ENCODE measurements at places on chromosomes 12 and 14.

DNA sequence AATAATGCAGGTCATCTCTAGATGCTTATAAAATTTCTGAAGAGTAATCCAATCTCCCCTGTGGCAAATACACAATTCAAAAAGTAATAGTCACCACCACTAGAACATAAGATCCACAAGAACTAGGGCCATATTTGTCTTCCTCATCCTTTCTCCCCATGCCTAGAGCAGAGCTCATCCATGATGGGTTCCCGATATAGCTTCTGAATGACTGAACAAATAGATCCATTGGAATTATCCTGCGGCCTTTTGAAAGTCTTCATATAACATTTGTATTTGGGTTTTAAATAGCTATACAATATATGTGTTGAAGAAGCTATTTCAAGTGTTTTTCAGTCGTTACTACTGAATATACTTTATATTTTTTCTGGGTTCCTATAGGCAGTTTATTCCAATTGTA, 5.7 kb downstream of the DCN start:
- no peak for DNase-seq

DNA sequence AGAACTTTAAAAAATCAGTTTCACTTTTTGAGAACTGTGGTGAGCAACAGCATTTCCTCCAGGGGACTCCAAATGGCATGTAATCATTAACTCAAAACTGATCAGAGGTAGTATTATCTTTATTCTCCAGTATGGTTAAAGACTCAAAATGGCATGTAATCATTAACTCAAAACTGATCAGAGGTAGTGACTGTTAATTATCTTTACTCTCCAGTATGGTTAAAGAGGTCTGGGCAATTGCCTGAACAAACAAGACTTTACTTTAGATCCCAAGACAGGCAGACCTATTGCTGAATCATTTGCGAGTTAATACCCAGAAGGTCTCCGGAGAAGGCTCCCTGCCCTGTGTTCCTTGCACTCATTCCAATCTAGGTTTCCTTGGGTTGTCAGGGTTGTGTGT, 6.6 kb upstream of the ACADS start:
- no peak for DNase-seq

DNA sequence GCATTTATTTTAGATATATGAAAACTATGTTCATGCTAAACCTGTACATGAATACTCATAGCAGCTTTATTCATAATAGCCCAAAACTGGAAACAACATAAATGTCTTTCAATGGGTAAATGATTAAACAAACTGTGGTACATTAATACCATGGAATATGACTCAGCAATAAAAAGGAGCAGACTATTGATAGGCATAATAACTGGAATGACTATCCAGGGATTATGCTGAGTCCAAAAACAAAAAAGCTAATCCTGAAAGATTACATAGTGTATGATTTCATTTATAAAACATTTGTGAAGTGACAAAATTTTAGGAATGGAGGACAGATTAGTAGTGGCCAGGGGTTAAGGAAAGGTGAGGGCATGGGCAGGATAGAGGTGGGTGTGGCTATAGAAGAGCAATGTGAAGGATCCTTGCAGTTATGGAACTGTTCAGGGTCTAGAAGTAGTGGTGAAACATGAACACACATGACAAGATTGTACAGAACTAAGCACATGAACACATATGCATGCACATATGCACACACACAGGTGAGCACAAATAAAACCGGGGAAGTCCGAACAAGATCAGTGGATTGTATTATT, 61.1 kb upstream of the CDKN3 start:
- DNase-seq: no peak

DNA sequence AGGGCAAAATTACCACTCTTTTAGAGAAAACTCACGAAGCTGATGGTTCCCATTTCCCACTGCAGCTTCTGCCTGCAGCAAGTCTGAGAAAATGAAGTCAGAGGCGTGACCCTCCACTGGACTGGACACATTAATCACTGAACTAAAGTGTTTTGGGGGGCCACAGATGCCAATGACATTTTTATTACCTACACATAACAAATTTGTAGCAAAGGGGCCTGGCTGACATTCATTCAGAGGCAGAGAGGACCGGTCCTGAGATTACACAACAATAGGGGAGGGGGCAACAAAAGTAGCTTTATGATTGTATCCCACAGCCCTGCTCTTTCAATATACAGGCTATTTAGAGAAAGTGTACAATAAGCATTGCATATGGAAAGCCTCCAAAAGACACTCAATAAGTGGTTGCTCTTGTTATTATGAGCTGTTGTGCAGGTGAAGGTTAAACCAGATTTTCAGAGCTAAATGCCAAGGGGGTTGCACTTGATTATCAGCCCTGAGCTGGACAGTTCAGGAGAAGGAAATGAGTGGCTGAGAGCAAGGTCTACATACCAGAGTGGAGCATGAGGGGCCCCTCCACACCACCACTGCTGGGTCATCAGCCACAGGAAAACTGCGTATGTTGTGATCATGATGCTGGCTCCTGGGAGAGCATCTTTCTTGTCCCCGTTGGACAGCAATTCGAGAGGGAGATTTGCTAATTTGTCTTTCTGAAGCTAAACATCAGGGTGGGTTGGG, 41.5 kb upstream of the CCDC60 start:
- DNase-seq: no peak

DNA sequence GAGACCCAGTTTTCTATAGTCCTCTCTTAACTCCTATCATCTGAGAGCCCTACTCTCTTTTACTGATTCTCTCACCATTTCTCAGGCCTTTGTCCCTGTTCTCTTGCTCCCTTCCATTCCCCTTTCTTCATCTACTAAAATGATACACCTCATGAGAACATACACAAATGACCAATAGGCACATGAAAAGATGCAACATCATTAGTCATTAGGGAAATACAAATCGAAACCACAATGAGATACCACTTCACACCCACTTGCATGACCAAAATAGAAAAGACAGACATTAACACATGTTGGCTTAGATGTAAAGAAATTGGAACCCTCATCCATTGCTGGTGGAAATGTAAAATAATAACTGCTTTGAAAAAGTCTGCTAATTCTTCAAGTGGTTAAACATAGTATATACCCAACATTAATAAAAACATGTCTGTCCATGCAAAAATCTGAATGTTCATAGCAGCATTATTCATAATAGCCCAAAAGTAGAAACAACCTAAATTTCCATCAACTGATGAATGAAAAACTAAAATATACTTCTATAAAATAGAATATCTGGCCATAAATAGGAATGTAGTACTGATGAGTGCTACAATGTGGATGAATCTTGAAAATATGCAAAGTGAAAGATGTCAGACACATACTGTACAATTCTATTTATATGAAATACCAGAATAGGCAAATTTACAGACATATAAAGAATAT, 66.0 kb downstream of the DENND5B start:
- no peak for DNase-seq

- DNase-seq: peak; percentile 93
Observed at GRCh38 chr12:101830367-101831325, at the start of gene GNPTAB. Gene GNPTAB (minus strand): TSS chr12:101830959. CDS start chr12:101830675, 284 bp downstream.

GRCh38 chr12:14373217-14373616, 7.7 kb downstream of the ATF7IP start:
- no peak for DNase-seq

GRCh38 chr12:28859551-28859950, 289.5 kb upstream of the FAR2 start:
- no peak for DNase-seq

GRCh38 chr12:58408516-58408915, 467.1 kb downstream of the ATP23 start:
- DNase-seq: no peak

DNA sequence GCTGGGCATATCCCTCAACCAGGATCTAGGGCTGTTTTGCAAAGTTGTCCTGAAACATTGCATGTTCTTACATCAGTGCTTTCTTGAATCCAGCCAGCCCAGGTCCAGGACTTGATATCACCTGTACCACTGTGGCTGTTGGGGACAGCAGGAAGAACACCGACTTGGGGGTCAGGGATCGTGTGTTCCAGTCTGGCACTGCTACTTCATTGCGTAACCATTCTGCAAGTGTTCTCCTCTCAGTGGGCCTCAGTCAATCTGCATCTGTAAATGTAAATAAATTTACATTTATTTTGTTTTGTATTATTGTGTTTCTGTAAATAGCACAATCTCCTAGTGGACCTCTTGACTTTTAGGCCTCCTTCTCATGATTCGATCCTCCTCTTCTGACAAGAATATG, 167.3 kb downstream of the SUDS3 start:
- DNase-seq: no peak

- DNase-seq: no peak
Observed at GRCh38 chr12:45582986-45583659, 146.4 kb upstream of the ARID2 start.

DNA sequence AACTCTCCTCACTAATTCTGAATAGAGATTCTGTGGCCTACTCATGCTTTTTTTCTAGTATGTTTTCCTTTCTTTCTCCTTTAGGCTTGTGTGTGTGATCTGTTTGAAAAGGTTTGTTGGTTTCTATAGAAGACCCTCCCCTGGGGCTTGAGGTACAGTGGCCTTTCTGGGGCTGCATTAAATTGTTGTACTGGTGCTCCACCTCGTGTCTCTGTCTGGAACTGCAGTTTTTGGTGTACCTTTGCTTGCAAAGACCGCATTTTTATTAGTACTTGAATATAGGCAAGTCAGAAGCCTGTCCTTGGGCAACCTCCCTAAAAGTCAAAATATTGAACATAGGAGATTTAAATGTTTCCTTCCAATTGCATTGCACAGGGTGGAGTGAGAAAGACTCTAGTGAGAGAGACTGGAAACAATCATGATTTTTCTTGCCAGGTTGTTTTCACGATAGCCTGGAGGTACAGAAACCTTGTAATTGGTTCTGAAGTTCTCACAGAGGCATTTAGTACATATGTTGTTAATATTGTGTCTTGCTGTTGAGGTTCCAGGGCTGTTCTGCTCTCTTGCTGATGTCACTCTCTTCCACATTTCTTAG, 39.0 kb downstream of the SLCO1B1 start:
- DNase-seq: no peak

DNA sequence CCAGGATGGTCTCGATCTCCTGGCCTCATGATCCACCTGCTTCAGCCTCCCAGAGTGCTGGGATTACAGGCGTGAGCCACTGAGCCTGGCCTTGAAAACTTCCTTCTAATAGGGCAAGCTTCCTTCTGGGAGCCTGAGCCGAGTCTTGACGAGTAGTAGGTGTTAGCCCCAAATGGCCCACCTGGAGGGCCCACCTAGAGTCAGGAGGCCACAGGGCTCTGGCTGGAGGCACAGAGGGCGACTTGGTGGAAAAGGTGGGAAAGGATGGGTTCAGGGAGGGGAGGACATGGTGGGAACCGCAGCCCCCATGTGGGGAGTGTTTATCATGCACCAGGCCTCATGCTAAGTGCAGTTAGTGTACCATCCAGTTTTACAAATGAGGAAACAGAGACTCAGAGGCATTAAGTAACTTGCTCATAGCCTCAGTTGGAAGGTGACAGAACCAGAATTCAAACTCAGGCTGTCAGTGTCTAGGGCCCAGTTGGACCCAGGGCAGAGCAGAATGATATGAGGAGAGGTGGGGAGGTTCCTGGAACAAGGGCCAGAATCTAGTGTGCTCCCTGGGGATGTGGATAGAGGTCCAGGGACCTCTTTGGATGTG, 3.1 kb upstream of the LRP1-AS start:
- no peak for DNase-seq

GRCh38 chr12:16599081-16599480, 6.9 kb downstream of the LMO3 start:
- no peak for DNase-seq

GRCh38 chr12:60947533-60947932, 1312.7 kb upstream of the USP15 start:
- DNase-seq: no peak

- DNase-seq: no peak
Observed at GRCh38 chr12:26953447-26953846, 15.2 kb downstream of the FGFR1OP2 start.

GRCh38 chr14:81525129-81525528, 8.5 kb downstream of the SEL1L start:
- no peak for DNase-seq

GRCh38 chr12:19421503-19422282, 17.6 kb upstream of the AEBP2 start:
- DNase-seq: no peak

GRCh38 chr12:100737168-100737567, 57.4 kb upstream of the ANO4 start:
- DNase-seq: no peak

GRCh38 chr14:92253381-92253894, 69.5 kb upstream of the SLC24A4 start:
- no peak for DNase-seq

DNA sequence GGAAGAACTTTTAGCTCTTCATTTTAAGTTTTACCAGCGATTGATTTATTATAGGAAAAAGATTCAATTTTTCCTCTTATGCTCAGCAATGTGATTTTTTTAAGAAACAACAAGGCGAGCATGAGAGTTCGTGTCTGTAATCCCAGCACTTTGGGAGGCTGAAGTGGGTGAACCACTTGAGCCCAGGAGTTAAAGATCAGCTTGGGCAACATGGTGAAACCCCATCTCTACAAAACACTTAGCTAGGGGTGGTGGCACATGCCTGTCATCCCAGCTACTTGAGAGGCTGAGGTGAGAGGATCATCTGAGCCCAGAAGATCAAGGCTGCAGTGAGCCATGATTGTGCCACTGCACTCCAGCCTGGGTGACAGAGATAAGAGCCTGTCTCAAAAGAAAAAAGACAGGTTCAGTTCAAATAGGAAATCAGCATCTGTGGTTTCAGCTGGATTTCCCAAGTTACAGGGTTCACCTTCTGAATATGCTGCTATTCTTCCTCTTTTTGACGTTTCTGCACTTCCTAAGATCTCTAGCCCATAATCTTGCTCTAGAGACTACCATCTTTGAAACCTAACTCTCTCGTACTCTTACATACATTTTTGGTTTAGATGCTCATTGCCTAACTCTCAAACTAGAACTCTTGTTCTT, 274.7 kb downstream of the SEC23A start:
- no peak for DNase-seq

- DNase-seq: no peak
Observed at GRCh38 chr12:85807730-85808129, 28.5 kb downstream of the RASSF9 start.

DNA sequence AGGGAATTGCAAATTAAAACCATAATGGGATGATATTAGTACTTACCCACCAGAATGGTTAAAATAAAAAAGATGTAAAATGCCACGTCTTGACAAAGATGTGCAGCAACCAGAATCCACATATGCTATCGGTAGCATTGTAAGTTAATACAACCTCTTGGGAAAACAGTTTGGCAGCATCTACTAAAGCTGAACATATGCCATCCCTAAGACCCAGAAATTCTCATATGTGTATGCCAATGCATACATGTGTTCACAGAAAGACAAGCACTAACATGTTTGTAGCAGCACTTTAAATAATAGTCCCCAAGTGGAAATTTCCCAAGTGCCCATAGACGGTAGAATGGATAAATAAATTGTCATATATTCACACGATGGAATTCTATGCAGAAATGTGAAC, 28.3 kb upstream of the SLC5A8 start:
- DNase-seq: no peak

DNA sequence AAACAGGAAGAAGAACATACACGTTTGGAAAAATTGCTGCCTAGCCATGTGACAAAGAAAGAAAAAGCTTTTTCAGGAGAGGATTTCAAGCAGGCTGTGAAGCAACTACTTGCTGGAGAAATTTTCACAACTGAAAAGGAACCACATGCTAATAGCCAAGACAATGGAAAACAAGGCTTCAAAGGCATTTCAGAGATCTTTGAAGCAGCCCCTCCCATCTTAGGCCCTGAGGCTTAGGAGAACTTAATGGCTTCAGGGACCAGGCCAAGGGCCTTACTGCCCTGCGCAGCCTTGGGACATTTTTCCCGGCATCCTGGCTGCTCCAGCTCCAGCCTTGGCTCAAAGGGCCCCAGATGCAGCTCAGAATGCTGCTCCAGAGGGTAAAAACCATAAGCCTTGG, 255.9 kb upstream of the ARID2 start:
- no peak for DNase-seq

- DNase-seq: no peak
Observed at GRCh38 chr12:1377117-1377516, 217.3 kb downstream of the FBXL14 start.
